ENCODE measurements at places on chromosomes 7 and 10. TPM values are rescaled to one million over a fixed set of nuclear protein-coding genes. Genes with fewer than 3 reads are reported as not detected.

AMZ1 gene
- polyA plus RNA-seq, result 0.04 TPM

ACTL6B gene
- not detected for polyA plus RNA-seq

C10orf67 gene
- 0.27 TPM for polyA plus RNA-seq

CDHR3 gene
- 0.60 TPM for polyA plus RNA-seq

SORCS1 gene
- polyA plus RNA-seq, result 0.53 TPM

PALD1 gene
- polyA plus RNA-seq, result 2.7 TPM

TUBB8 gene
- polyA plus RNA-seq, result not detected

DNA sequence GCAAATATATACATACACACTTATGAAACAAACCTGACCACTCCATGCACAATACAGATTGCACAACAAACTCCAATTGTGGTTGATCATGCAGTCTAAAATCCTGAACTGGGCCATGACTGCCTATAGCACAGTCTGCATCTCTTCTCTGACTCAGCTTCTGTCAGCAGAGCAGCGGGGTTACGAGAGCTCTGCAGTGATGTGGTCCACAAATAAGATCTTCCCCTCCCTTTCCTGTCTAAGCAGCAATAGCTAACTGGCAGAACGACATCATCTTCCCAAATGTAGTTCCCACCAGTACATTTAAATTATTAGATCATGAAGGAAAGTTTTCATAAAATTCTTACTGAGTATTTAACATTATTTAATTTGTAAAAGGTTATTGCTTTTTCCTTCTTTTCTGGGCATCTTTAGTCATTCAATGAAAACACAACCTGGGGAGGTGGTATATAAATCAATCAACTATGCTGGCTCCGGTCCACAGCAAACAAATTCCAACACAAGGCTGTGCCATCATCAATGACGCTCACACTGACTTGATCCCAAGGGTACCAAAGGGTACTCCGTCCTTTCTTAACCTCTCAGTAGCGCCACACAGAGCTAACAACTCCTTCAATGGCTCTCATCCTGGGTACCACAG is 17.1 kb downstream of the ARHGAP21 start:
- DNase-seq, result no peak

DNA sequence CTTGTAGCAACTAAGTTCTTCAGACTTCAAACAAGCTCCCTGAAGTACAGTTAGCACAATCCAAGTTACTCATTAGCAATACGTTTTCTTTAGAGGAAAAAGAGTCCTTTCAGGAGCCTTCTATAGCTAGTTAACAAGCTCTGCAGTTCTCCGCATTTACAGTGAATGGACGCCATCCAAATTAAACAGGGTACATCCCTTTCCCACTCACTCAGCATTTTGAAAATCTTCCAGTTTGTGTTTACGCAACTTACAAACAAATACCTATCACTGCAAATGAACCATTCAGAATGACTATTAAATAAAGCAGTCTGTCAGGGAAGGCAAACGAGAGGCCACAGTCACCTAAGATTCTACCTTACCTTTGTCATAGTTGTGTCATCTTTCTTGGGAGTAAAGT is 84.5 kb downstream of the RNF32 start:
- no peak for DNase-seq

DNA sequence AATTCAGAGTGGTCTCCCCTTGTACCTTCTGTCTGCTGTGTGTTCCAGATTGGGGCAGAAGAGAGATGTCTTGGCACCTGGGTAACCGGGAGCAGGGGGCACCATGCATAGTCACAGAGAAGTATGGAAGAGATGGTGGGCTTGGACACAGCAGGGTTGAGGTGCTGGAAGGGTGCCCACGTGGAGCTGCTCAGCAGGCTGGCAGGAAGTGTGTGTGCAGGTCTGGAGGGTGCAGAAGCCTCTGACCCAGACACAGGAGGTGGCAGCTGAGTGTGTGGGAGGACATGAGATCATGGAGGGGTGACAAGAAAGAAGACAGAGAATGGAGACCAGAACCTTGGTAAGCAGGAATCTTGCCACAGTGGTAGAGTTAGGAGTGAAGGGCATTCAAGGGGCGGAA is 42.3 kb upstream of the DUSP5 start:
- DNase-seq, result no peak

DNA sequence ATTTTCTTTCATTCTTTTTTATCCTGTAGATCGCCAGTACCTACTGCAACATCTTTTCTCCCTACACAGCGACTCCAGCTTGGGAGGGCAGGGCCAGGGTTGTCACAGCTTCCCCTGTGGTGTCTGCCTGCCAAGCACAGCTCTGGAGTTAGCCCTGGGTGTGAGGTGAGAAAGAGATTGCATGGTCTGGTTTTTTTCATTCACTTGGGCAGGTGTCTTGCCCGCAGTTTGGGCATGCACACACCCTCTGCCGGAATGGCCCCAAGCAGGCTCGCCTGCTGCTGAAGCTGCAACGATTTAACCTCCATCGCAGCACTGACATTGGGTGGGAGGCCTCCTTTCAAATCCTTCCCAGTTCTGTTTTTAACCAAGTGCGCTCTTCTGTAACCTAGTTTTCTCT is 132.8 kb downstream of the WNT2 start:
- DNase-seq, result no peak

DNA sequence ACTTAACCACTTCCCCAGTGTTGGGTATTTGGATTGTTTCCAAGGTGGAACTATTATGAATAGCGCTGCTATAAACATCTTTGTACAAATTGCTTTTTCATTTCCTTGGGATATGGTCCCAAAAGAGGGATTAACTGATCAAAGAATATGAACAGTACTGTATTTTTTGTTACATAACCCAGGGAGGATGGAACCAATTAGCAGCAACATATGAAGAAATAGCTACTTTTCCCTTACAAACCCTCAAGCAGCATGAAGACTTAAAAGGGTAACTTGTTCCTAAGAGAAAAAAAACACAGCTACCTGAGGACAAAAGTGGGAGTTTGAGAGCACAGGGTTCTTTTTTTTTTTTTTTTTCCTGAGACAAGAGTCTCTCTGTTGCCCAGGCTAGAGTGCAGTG is 13.1 kb upstream of the TLX1 start:
- no peak for DNase-seq

GRCh38 chr10:132392811-132393694 is 3.9 kb upstream of the PWWP2B start:
- no peak for DNase-seq

GRCh38 chr7:151087245-151088018 is 1.2 kb downstream of the AGAP3 start:
- peak; percentile 67 for DNase-seq

- DNase-seq, result no peak
Measured at GRCh38 chr7:29140873-29141468, 5.4 kb downstream of the CPVL start.

- no peak for DNase-seq
Measured at GRCh38 chr10:84801916-84802315, 473.5 kb downstream of the CCSER2 start.

DNA sequence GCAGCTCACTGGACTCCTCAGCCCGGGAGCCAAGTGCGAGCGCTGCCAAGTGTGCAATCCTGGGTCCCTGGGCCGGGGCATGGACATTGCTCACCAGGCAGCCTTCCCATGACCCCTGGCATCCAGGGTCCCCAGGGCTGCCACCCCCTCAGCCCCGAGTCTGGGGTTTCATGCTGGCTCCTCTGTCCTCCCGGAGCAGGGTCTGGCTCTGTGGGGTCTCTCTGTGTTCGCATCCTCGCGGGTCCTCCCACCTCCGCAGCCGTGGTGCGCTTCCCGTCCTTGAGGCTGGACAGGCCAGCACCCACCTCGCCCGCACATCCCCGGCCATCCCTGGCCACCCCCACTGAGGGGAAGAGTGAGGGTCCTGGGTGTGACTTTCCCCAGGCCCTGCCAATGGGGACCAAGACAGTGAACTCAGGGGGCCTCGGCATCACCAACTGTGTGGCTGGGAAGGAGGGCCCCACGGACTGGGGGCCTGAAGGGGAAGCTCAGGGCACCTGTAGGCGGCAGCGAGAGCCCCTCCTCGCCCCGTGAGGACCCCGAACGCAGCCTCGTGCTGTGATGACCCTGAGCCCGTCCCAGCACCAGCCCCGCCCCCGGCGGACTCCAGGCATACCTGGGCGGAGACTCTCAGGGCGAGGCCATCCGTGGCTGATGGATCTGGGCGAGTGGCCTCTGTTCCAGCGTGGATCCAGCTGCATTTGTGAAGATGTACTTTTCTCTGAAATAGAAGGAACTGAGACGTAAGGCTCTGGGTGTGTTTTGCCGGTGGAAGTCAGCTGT is 50.3 kb upstream of the CFAP46 start:
- DNase-seq, result no peak

DNA sequence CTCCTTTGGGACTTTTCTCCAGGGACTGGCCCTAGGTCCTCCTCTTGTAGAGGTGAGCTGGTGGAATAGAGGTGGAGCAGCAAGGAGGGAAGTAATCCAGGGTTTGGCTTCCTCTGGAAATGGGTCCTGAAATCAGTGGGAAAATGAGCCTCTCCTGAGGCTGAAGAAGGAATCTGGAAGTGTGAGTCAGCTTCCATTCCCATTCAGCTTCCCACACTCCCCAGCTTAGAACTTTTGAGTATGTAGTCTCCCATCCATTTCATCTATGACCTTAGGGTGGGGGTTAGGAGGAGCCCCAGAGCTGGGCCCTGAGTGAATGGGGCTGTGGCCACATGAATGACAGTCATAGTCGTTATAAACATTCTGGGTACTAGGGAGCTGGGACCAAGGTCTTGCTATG is 17.7 kb downstream of the LDB1 start:
- DNase-seq, result no peak

DNA sequence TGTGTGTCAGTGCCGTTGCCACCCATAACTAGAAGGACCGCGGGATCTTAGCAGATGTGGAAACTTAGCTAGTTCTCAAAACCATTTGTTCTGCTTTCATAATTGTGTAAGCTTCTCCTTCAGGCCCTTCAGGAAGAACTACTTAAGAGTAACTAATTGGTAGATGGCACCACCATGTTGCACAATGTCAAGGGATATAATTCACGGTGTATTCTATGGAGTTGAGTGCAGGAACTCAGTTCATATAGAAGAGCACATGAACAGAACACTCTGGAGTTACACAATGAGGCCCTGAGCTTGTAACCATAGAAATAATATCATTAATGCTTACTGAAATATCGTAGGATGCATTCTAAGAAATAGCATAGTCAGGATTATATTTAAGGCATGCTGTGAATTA is 126.5 kb upstream of the GAD2 start:
- DNase-seq, result no peak

- no peak for DNase-seq
Measured at GRCh38 chr10:27660268-27660667, 85.4 kb downstream of the MKX start.

DNA sequence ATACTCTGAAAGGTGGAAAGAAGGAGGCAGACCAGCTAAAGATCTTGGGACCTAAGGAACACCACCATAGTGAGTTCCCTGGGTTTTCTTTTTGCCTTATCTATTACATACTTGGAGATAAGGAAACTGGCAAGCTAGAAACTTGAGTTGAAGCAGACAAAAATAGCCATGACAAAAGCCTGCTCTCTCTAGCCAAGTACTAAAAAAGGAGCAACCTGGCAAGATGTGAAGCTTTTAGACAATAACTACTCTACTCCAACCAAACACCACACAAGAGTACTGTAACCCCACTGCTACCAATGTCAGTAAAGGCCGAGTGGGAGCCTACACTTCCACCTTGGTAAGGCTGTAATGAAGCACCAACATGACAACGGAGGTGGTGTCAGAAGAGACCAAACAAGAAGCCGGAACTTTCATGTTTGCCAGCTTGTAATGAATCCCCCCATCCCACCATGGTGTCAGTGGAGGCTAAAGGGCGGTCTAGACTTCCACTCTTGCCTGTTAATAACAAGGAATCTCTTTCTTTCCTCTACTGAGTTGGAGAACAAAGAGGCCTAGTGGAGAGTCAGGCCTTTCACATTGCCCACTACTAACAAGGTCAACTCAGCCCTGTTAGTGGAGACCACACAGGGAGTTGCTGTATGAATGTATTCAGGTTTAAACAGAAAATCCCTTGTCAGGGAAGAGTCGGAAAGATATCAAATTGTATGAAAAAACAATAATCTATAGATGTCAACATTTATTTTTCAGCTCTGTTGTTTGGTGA is 55.8 kb upstream of the DYNC1I1 start:
- no peak for DNase-seq
